ENCODE measurements at places on chromosomes 16 and 17.

GRCh38 chr16:31875112-31875803 lies 1.7 kb downstream of the ZNF267 start:
- DNase-seq = no peak

GRCh38 chr17:10135539-10136257 lies 62.7 kb downstream of the GAS7 start:
- no peak for DNase-seq

DNA sequence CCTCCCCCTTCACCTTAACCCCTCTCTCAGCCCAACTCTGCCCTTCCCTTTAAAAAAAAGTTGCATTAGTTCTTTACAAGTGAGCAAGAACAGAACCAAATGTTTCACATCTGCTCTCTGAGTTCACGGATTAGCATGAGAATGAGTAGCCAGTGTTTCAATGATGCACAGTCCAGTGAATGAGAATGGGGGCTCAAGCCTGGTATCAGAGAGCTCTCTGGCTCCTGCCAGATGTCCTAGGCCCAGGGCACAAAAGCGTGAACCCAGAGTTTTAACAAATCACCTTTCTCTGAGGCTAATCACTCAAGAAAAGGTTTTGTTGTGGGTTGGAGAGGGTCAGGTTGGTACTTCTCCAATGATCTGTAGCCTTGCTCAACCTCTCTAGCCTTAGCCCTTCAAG lies 41.5 kb upstream of the HS3ST3A1 start:
- DNase-seq = no peak

DNA sequence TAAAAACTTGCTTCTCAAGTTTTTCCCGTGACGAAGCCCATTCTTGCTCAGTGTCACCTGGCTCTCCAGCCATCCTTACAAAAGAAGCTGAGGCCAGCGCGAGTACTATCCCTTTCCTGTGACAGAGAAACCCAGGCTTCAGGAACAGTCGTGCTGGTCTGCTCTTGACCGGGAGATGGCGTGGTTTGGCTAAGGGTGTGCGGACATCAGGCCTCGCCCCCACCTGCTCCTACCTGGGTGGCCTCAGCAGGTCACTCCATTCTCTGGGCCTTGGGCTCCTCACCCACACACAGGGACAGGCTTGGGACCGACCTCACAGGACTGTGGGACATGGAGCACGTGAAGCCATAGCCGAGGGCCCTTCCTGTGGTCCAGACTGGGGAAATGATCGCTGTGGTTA lies 75.2 kb upstream of the CIBAR2 start:
- DNase-seq = no peak

DNA sequence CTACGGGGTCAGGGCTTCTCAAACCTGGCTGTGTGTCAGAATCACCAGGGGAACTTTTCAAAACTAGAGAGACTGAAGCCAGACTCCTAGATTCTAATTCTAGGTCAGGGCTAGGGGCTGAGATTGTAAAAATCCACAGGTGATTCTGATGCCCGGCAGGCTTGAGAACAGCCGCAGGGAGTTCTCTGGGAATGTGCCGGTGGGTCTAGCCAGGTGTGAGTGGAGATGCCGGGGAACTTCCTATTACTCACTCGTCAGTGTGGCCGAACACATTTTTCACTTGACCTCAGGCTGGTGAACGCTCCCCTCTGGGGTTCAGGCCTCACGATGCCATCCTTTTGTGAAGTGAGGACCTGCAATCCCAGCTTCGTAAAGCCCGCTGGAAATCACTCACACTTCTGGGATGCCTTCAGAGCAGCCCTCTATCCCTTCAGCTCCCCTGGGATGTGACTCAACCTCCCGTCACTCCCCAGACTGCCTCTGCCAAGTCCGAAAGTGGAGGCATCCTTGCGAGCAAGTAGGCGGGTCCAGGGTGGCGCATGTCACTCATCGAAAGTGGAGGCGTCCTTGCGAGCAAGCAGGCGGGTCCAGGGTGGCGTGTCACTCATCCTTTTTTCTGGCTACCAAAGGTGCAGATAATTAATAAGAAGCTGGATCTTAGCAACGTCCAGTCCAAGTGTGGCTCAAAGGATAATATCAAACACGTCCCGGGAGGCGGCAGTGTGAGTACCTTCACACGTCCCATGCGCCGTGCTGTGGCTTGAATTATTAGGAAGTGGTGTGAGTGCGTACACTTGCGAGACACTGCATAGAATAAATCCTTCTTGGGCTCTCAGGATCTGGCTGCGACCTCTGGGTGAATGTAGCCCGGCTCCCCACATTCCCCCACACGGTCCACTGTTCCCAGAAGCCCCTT lies 10.9 kb downstream of the STH start:
- DNase-seq = no peak

DNA sequence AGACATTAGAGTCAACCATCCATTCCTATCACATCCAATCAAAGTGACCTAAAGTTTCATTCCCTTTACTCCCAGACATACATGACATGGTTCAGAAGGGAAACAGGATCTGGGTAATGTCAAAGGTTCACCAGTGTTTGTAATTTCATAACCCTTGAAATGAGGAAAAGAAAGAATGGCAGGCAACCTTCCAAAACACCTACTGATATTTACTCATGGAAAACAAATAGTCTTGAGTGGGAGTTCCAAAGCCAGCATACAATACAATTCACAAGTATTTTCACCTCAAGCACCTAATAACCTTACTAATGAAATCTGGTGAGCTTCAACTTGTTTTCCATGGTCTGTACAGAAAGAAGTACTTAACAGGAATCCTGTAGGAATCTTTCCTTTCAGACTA lies 72.5 kb upstream of the AXIN2 start:
- no peak for DNase-seq

GRCh38 chr17:43625606-43626005 lies 36.1 kb downstream of the MEOX1 start:
- DNase-seq = no peak

GRCh38 chr17:74521701-74522201 lies 9.5 kb downstream of the CD300LB start:
- no peak for DNase-seq

- no peak for DNase-seq
Measured at GRCh38 chr16:3101018-3101840, 2.1 kb upstream of the ZSCAN10 start.

DNA sequence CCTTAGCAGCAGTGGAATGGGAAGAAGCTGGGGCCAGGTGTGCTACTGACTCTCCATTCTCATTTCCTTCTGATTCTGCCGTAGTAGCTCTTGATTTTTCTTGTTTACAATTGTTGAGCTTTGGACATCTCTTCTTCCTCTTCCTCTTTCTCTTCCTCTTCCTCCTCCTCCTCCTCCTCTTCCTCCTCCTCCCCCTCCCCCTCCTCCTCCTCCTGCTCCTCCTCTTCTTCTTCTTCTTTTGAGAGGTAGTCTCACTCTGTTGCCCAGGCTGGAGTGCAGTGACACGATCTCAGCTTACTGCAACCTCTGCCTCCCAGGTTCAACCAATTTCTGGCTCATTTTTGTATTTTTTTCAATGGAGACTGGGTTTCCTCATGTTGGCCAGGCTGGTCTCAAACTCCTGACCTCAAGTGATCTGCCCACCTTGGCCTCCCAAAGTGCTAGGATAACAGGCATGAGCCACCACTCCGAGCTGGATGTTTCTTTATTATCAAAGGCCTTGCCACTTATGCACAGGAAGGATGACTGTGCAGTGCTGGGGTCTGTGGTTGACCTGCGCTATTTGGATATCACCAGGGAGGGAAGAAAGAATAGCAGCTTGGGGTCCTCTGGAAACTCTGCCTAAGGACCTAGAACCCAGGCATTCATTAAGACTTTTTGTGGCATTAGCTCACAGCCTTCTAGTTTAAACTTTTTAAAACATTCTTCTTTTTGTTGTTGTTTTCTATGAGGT lies 127.8 kb upstream of the KCNJ16 start:
- no peak for DNase-seq

DNA sequence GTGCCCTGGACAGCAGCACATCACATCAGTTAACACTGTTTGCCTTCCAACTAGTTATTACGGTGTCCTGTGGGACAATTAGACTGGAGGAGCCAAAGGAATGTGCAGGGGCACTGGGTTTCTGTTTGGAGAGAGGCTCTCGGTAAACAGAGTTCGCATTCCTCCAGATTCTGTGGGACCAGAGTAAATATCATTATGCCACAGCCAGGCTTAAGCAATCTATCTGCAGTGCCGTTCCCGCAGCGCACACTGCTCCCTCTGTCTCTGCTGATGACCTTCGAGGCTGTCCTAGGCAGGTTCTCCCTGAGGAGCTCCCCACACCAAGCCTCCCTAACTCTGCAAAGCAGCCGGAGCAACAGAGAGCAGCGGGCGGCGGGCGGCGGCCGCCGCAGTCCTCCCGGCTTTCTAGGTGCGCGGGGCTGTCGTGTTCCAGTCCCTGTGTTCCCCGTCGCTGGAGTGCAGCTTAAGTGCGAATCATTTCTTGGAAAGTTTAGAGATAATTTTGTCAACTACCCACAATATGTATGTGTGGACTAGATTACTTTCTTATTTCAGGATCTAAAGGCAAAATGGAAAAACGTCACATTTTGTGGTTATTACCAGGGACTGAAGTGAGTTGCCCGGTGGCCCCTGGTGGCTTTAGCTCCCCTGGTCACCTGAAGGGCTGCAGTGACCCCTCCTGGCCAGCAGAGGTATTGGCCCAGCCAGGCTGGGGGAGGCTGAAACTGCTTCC lies 43.3 kb downstream of the PGS1 start:
- peak; percentile 42 for DNase-seq

DNA sequence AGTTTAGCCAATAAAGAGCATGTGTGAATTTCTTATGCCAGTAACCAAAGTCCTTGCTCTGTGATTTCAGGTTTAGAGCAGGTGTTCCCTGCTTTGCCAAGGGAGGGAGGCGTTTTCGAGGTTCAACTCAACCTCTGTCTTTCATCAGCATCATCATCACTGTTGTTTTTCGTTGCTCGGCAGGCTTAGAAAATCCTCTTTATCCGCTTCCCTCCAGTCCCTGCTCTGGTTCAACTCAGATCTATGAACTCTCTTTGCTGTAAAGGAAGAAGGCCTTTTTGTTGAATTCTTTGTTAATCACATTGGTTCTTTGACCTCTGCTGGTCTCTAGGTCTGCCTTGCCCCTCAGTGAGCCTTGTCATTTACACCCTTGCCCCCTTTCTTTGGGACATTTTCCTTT lies 243.9 kb upstream of the RBFOX1 start:
- no peak for DNase-seq

DNA sequence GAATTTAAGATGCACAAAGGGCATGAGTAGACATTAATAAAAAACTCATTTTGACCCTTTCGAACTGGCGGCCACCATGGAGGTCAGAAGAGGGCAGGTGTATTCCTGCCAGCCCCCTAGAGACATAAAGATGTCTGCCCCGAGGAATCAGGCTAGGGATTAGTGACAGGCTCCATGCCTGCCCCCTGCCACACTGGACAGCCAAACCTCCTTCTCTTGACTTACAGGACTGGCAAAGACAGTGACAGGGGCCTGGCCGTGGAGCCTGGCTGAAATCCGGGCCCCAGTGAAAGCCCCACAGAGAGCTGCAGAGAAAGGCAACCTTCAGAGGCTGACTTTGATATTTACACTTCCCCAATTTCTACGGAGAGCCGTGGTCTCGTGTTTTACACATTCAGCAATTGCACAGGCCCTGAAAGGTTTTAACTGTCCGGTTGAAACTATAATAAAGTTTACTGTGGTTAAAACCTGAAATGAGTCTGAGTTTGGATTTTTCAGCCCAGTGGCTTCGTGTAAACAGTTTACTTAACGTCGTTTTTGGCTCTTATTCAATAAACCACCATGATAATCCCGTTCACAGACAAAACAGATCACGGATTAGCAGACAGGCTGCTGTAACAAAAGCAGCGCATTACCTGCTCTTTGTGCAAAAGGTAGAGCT lies 243.9 kb upstream of the MYOCD start:
- no peak for DNase-seq

GRCh38 chr16:73262931-73263330 lies 215.0 kb upstream of the ZFHX3 start:
- DNase-seq = no peak

DNA sequence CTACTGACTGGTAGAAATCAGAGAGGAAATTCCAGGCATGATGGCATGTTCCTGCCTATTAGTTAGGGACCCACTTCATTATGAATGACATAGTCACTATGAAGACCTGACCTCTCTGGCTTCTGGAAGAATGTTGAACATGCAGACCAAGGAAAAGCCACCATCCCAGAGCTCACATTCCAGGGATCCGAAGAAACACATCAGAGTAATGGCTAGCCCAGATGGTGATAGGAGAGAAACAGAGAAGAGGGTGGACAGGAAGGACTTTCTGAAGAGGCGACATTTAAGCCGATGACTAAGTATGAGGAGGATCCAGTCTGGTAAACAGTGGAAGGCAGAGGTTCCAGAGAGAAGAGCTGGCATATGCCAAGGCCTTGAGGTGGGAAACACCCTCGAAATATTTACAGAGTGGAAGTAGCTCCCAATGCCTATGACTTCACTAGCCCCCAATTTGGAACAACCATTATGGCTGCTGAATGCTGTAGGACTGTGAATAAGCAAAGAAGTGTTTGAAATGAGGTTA lies 216.2 kb downstream of the RBFOX1 start:
- no peak for DNase-seq

GRCh38 chr16:3465911-3466584 lies 22.6 kb downstream of the NAA60 start:
- no peak for DNase-seq

DNA sequence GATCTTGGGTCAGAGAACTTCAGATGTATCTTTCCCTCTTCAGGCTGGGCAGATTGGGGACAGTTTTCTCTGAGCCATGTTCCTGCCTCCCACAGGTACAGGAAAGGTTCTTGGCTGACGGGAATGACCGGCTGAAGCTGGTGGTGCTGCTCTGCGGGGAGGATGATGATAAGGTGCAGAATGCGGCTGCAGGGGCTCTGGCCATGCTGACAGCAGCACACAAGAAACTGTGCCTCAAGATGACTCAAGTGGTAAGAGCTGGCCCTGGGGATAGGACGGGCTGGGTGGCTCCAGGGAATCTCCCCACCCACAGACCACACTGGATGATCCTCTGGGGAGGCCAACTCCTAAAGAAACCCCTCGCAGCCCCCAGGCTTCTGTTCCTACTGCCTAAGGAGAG lies 10.9 kb downstream of the SLC35G3 start:
- no peak for DNase-seq

DNA sequence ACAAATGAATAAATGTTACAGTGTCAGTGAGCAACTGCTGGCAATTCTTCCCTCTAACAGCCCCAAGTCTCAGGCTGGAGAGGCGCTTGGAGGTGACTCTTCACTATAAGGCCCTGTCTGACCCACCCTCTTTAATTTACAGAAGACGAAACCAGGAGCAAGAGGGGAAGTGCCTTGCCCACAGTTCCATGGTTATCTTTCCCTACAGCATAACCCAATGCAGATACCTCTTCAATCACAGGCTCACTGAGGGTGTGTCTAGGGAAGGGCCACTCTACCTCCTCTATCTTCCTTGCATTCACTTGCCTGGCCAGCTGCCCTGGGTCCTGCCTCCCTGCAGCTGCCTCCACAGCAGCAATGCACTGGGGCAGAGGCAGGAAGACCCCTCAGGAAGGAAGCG lies 9.6 kb upstream of the N4BP1 start:
- no peak for DNase-seq

GRCh38 chr16:73002866-73003265 lies 45.1 kb downstream of the ZFHX3 start:
- DNase-seq = no peak

GRCh38 chr17:38719943-38720641 lies 10.0 kb upstream of the CISD3 start:
- DNase-seq = no peak

- DNase-seq = no peak
Measured at GRCh38 chr17:75832164-75832651, 12.0 kb downstream of the UNC13D start.

Measured in hypothalamus (tissue), 51 donors.